ENCODE measurements at places on chromosomes 4 and X.

- DNase-seq, result no peak
These were observed 65.6 kb downstream of the SYNPO2 start for GRCh38 chr4:118954246-118954645.

DNA sequence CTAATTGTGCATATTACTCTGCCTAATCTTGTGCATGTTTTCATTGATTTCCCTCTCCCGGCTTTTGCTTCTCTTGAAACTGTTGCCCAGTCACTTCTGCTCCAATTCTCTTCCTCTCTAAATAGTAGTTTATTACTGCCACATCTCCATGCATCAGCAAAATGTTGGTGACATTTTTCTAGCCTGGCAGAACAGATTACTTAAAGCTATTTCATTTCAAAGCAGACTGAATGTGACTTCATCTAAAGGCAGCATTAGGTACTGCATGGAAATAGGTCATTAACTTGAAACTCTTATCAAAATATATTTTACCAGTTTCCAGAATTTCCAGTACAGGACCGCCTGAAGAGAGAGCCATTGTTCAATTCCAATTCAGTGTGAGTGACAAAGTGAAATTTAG, 52.4 kb downstream of the HPGDS start:
- DNase-seq, result no peak

DNA sequence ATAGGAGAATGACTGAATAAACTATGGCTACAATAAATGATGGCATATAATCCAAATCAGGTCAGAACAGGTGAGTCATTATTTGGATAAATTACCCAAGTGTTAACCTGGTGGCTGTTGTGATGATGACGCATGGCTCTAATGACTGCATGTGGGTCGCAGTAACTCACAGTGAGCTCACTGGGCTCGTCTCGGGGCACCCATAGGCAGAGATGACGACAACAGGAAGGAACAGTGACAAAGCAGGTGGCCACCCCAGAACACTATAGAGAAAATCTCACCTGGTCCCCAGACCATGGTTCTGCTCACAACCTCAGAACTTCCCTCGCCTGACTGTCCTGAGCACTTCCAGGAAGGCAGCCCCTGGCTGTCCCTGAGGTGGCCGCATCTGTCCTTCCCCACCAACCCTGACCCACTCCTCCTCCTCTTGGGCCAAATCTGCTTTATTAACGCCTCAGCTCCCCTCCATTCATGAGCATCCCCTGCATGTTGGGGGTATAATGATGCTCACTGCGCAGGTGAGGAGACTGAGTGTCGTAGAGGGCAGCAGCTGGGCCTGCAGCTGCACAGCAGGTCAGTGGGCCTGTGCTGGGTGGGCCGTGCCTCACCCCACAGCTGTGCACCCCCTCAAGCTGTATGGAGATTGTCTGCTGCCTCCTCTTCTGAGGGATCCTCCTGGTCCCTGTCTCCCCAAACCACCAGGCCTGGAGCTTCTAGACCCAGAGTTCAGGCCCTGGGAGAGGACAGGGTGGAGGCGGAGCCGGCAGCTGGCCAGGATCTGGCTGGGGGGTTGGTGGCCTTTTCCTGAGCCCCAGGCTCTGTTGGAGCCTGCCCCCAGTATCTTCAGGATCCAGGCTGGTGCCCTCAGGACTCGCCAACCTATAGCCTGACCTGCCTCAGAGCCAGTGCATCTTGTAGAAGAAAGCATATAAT, 30.9 kb upstream of the FAM156A start:
- no peak for DNase-seq

- no peak for DNase-seq
These were observed 80.3 kb upstream of the DCLK2 start for GRCh38 chr4:149997881-149998421.

DNA sequence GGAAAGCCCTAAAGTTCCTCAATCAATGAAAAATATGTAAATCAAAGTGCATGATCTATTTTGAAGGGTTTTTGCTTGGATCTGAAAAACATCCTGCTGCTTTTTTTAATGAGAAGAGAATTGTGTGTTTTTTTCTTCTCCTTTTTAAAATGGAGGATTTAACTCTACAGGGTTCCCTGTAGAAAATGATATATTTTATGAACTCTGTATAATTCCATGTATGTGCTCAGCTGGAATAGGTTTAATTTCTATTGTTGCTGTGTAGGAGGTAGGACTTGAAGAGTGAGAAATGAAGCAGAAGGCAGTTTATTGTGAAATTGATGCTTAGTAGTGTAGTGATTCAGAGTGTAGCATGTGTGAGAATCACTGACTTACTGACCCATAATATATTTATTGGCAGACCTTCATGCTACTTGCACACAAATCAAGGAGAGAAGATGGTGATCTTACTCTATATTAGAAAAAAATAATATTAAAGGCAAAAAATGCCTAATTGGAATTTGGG, 286.8 kb upstream of the FSTL5 start:
- DNase-seq, result no peak

GRCh38 chr4:70654605-70655011, 11.7 kb downstream of the JCHAIN start:
- no peak for DNase-seq

DNA sequence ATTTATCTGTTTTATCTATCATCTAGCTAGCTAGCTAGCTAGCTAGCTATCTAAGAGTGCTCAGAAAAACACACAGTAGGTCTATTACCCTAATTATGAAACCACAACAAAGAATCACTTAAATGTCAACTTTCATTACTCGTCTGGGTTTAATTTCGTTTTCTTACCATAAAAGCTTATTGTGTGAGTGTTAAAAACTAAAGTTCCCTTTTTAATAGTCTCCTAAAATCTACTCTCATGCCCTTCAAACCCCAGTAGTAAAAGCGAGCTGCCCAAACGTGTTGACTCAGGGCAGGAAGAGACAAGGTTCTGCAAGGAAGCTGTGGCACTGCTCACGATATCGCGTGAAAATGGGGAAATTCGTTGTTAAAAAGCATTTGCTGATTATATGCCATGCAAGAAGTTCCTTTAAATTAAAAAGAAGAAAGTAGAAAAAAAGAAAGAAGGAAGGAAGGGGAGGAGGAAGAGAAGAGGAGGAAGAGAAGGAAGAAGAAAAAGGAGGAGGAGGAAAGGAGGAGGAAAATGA, 595 bp downstream of the MBNL3 start:
- DNase-seq, result no peak

- DNase-seq, result no peak
These were observed 9.1 kb downstream of the PPAT start for GRCh38 chr4:56426273-56426672.
